Type B pancreatic cell (in vitro differentiated cells): ENCODE measurements at places on chromosomes 1 and 21. TPM values are rescaled to one million over a fixed set of nuclear protein-coding genes. Genes with fewer than 3 reads are reported as not detected.

GRCh38 chr1:55927702-55928290 is 651.6 kb downstream of the PLPP3 start:
- H3K4me1 ChIP-seq = no peaks in the 10 kb centered on the region
- H3K27ac ChIP-seq = no peak overlapping the region
- H3K4me3 ChIP-seq = no peak overlapping the region
- no peaks in the 10 kb centered on the region for H3K27me3 ChIP-seq
- peaks cover 7% of the 10 kb centered on the region for H3K36me3 ChIP-seq

DNA sequence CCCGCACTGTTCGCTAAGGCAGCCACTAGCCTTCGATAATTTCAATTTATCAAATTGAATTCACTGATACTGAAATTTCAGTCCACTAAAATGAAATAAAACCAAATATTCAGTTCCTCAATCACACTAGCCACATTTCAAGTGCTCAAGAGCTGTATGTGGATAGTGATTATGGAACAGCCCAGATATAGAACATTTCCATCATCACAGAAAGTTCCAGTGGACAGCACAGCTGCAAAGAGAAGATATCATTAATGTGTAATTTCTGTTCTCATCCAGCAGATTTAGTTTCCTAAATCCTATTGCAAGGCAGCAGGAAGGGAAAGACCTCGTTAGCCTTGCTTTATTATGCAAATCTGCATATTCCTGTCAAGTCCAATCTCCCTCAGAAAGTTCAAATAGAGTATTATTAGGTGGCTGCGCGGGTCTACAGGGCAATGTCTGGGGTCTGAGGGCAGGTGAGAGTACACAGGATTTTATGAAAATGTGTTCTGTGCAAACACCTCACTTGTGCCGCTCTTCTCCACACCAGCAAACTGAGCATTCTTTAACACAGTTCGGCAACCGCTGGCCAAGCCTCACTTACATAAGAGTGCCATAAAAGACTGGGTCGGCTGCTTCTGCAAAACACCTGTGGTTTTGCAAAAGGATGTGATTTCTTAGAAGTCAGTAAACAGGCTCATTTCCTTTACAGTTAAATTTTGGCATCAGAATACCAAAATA is 22.4 kb downstream of the CAPZB start:
- H3K27me3 ChIP-seq = no peaks in the 10 kb centered on the region
- H3K4me1 ChIP-seq = peaks cover 29% of the 10 kb centered on the region
- H3K36me3 ChIP-seq = peaks cover 4% of the 10 kb centered on the region
- no peak for DNase-seq

DNA sequence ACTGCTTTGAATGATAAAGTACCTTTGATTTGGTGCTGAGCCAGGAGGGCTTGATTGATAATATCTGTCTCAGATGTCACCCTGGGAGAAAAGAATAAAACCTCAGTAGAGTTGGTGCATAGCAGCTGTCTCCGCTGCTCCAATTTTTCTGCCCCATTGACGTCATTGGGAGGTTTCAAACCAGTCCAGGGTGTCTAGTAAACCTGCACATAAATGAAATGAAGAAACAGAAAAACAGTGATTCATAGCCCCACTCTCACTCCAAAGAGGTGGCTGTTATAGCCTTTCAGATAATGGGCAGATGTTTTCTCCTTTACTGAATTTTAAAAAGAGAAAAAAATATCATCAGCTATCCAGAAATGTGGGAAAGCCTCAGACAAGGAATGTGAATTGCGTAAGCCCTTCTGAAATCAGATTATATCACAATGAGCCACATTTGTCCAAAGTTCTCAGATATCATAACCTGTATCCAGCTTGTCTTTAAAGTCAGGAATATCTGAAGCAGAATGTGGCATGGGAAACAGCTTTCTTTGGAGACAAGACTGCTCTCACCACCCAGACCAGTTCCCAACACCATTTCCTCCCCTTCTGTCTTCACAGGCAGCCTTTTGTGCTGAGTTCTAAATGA is 351.3 kb upstream of the SGIP1 start:
- peaks cover 17% of the 10 kb centered on the region for H3K4me1 ChIP-seq
- H3K4me3 ChIP-seq = no peak overlapping the region
- H3K27ac ChIP-seq = peak overlapping the region; percentile 49
- H3K27me3 ChIP-seq = no peaks in the 10 kb centered on the region
- no peak for DNase-seq

- peak overlapping the region; percentile 53 for H3K27ac ChIP-seq
- H3K4me3 ChIP-seq = no peak overlapping the region
- peaks cover 6% of the 10 kb centered on the region for H3K27me3 ChIP-seq
- DNase-seq = no peak
Measured at GRCh38 chr1:111364690-111365089, 62.8 kb downstream of the OVGP1 start.

- H3K36me3 ChIP-seq = no peaks in the 10 kb centered on the region
- DNase-seq = no peak
- H3K27me3 ChIP-seq = no peaks in the 10 kb centered on the region
- no peaks in the 10 kb centered on the region for H3K4me1 ChIP-seq
- no peak overlapping the region for H3K4me3 ChIP-seq
Measured at GRCh38 chr1:71781450-71781849, 500.9 kb downstream of the NEGR1 start.

DNA sequence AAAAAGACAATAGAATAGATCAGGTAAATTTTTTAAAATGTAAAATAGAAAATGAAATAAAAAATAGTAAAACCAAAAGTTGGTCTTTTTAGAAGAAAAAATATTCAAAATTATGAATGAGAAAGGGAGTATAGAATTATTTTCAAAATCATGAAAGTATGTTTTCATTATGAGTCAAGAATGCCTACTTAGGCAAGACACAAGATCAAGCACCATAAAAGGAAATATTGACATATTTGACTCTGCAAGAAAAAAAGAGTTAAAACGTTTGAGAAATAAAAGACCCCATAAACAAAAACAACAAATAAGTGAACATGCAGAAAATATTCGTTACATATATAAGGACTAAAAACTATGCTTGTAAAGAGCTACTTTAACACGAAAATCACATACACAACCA is 4.8 kb upstream of the COX20 start:
- no peak overlapping the region for H3K4me3 ChIP-seq
- H3K27ac ChIP-seq = no peak overlapping the region
- H3K36me3 ChIP-seq = no peaks in the 10 kb centered on the region

GRCh38 chr1:4631321-4631720 is 23.1 kb upstream of the AJAP1 start:
- no peak overlapping the region for H3K27ac ChIP-seq
- H3K36me3 ChIP-seq = no peaks in the 10 kb centered on the region
- H3K4me3 ChIP-seq = no peak overlapping the region
- no peak for DNase-seq
- H3K4me1 ChIP-seq = no peaks in the 10 kb centered on the region

DNA sequence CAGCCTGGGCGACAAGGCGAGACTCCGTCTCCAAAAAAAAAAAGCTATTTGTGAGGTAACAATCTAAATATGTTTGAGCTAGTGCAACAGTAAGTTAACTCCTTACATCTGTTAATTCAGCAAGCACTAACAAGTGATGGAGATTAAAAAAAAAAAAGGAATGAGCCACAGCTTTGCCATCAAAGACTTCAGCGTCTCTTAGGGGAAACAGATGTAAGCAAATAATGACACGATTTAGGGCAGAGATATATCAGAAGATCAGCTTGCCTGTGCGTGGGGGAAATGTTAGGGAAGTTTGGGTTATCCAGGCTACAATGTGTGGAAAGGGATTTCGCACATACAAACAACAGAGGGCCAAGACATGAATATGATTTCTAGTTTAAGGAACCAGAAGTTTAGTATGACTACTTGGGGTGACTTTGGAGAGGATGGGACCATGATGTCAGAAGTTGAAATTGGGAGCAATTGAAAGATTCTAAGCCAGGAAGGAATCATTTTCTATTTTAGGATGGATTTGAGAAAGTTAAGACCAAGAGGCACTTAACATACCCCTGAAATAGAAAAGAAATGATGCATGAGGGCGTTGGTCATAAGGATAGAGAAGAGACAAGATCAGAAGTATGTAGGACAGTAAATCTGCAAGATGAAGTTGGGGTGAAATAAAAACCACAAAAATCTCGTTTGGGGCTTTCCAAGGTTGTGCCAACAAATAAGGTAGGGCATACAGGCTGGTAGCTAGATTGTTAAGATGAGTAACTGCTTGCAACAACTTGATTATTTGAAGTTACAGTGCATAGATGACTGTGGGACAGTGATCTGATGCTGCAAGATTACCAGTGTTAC is 2.4 kb upstream of the BRWD1 start:
- H3K27ac ChIP-seq = peak overlapping the region; percentile 21
- peaks cover 16% of the 10 kb centered on the region for H3K36me3 ChIP-seq
- H3K4me3 ChIP-seq = peak overlapping the region; percentile 18
- H3K27me3 ChIP-seq = peaks cover 8% of the 10 kb centered on the region
- peaks cover 38% of the 10 kb centered on the region for H3K4me1 ChIP-seq

- H3K36me3 ChIP-seq = peaks cover 6% of the 10 kb centered on the region
- H3K4me1 ChIP-seq = peaks cover 20% of the 10 kb centered on the region
- H3K27ac ChIP-seq = no peak overlapping the region
Measured at GRCh38 chr1:55204997-55205396, 10.2 kb downstream of the USP24 start.

GRCh38 chr1:246091477-246091876 is 415.6 kb downstream of the SMYD3 start:
- H3K4me1 ChIP-seq = no peaks in the 10 kb centered on the region
- peaks cover 3% of the 10 kb centered on the region for H3K36me3 ChIP-seq
- H3K4me3 ChIP-seq = no peak overlapping the region

GRCh38 chr1:233042834-233043233 is 92.4 kb downstream of the NTPCR start:
- no peaks in the 10 kb centered on the region for H3K4me1 ChIP-seq
- no peaks in the 10 kb centered on the region for H3K27me3 ChIP-seq
- no peak for DNase-seq
- H3K4me3 ChIP-seq = no peak overlapping the region
- H3K36me3 ChIP-seq = no peaks in the 10 kb centered on the region
- H3K27ac ChIP-seq = no peak overlapping the region

GRCh38 chr1:1567891-1568291 is 6.8 kb downstream of the SSU72 start:
- no peaks in the 10 kb centered on the region for H3K27me3 ChIP-seq
- DNase-seq = no peak
- H3K27ac ChIP-seq = no peak overlapping the region
- peaks cover 3% of the 10 kb centered on the region for H3K4me1 ChIP-seq

The TAS1R1 gene
- total RNA-seq = not detected in 2 replicates
